HT1080 (cell line): ENCODE measurements at places on chromosomes 1 and 21. TPM values are rescaled to one million over a fixed set of nuclear protein-coding genes. Genes with fewer than 3 reads are reported as not detected.

The TTC22 gene
- not detected in 2 replicates for total RNA-seq

- peak; percentile 5 for DNase-seq
These were observed 69.8 kb downstream of the CR1 start for GRCh38 chr1:207565546-207566468.

DNA sequence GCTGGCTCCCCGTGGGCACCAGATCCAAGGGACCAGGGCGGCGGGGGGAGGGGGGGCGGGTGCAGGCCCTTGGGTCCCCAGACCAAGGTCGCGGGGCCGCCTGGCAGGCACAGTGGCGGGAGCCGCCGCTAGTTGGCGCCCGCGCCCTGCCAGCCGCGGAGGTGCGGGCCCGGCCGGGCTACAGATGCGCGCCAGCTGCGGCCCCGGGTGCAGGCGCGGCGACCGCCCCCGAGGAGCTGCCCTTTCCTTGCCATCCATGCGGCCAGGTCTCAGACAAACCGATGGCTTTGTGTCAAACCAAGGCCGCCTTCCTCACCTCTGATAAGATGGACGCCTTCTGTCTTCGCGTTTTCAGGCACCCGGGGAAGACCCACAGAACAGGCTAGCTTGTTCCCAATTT, 2.2 kb upstream of the RUNX3 start:
- DNase-seq, result no peak

The USH2A gene
- total RNA-seq, result under 0.01 and 0.02 TPM in 2 replicates

The RPE65 gene
- total RNA-seq, result not detected in 2 replicates

DNA sequence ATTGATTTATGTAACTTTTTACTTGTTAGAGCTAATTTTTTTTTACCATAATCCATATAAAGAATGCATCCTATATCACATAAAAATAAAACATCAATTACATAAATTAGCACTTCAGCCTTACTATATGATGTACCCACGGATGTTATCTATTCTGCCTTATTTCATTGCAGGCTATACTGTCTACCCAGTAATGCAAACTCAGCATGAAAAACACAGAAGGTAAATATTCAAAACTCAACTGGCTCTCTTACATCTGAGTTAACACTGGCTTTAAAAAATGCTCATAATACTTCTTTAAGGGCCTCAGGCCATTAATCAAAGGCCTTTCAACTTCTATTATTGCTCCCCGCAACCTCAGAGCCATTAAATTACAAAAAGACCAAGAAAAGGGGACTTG, 65.8 kb downstream of the AHCTF1 start:
- no peak for DNase-seq

DNA sequence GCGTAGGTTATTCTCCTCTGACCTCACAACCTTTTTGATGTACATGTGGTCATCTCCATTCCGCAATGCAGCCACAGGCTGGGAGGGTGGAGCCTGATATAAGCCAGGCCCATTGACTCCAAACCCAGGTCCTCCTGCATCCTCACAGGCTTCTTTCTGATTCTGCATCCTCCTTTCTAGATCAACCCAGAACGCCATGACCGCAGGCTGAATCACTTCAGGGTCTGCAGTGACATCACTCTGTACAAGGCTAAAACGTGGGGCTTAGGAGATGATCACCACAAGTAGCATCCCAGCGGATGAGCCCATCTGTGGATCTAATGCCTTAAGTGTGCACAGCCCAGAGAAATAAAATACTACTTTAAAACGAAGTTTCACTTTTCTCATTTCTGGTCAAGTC, 16.1 kb downstream of the EBNA1BP2 start:
- peak; percentile 56 for DNase-seq

DNA sequence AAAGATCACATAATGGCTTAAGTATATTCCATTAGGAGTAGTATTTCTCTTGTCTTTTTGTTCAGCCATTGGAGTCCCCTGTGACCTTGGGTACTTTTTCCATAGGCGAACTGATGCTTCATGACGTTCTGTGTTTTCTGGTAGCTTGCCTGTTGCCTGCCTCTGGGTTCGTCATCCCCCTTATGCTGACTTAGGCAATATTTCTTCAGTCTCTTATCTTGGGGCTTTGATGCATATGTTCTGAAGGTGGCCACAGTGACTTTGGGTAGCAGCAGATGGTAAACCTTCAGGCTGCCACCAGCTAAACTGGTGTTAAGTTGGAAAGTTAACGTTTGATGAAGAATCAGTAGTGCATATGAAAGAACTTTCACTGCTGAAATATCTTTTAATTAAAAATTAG, 170.2 kb downstream of the RPS6KC1 start:
- DNase-seq, result no peak

GRCh38 chr1:105260001-105260400, 1510.3 kb downstream of the AMY1C start:
- no peak for DNase-seq

GRCh38 chr1:206512058-206512850, 4.9 kb downstream of the RASSF5 start:
- no peak for DNase-seq

DNA sequence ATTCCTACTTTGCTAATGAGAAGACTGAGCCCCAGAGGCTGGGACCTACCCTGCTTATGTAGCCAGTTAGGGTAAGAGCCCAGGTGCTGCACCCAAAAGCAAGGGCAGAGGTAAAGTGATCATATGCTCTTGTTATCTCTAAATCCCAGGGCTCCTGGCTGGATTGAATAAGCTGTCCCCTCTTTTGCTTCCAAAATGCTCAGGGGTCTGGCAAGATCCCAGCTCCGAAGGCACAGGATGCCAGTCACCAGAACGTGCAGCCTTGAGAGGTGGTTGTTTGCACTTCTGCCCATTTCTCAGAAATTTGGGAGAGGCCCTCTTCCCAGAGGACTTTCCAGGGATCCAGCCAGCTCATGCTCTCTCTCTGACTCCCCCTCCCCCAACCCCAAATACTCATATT, 142.4 kb upstream of the TMEM51 start:
- DNase-seq, result no peak

The ZFP69B gene
- 4.0 and 5.0 TPM in 2 replicates for total RNA-seq

GRCh38 chr21:19508844-19509243, 1105.3 kb upstream of the TMPRSS15 start:
- no peak for DNase-seq

The MAP1LC3C gene
- total RNA-seq, result 0.10 TPM in 1 of 2 replicates, not detected in the other

DNA sequence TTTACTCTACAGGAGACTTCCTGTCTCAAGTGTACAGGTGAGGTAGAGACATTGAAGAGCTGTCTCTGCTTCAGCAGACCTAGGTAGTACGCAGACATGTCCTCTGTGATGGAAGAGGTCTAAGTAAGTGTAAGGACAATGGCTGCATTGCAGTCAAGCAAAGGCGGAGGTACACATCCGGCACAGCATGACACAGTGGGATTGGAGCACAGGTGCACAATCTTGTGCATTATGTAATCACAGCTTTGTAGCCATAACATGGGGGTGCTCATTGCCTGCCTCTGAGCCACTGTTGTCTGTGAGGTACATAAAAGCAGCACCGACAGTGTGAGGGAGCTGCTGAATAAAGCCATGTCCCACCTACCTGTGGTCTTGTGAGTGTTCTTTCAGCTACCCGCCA, 66.4 kb upstream of the CCDC190 start:
- no peak for DNase-seq

DNA sequence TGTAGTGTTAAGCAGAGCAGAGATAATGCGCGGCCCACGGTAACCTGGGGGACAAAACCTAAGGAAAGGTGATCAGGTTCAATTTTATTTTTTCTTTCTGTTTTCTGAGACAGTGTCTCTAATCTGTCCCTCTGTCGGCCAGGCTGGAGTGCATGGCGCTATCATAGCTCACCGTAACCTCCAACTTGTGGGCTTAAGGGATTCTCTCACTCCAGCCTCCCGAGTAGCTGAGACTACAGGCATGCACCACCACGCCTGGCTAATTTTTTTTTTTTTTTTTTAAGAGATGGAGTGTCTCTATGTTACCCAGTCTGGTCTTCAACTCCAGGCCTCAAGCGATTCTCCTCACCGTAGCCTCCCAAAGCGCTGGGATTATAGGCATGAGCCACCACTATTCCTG, 724 bp upstream of the ANKRD35 start:
- no peak for DNase-seq

The RIT1 gene
- 9.1 and 10.1 TPM in 2 replicates for total RNA-seq

GRCh38 chr1:51726051-51726450, 109.2 kb downstream of the OSBPL9 start:
- no peak for DNase-seq

DNA sequence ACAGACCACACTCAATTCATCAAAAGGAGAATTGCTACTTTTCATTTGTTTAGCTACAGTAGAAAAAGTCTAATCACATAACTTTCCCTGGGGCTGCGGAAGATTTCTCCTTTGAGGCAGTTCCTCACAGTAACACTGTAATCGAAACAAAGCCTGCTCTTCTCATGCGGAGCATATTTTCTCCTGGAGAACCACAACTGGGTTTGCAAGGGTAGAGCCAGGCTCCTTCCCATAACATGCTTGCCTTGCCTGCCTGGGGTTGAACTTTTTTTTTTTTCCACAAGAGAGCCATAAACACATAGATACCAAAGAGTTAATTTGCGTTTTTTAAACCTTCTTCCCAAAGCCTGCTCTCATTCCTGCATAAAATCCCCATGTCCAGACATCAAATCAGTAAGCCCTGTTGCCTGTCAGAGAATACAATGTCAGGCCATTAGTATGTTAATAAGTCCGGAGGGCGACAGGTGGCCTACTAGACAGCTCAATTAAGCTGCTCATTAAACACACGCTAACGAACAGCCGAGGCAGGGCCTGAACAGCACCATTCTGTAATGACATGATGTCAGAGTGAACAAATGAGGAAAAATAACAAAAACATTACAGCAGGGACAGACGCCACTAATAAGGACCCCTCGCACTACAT, 107.1 kb upstream of the OLIG2 start:
- no peak for DNase-seq

- no peak for DNase-seq
These were observed 20.1 kb downstream of the TP73 start for GRCh38 chr1:3672231-3672970.

The TLCD4 gene
- total RNA-seq, result 1.5 and 2.0 TPM in 2 replicates

DNA sequence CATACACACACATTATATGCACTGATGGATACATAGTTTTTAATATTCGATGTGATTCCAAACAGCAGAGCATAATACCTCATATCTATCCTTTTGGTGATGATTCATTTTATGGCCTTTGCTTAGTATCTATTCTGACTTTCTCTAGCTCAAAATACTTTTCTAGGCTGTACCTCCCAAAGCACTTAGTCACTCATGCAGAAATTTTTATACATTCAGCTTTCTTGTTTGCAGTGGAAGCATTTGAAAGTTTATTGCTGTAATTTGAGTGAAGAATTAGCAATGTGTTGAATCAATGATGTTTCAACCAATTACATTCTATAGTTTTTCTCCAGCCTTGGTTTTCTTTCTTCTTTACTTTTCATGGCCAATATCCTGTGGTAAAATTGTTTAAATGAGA, 66.7 kb downstream of the LBR start:
- no peak for DNase-seq

The FBLIM1 gene
- total RNA-seq, result 80.6 and 82.6 TPM in 2 replicates

The FNBP1L gene
- total RNA-seq, result 21.7 and 26.3 TPM in 2 replicates

The SH3BGR gene
- 0.31 and 0.43 TPM in 2 replicates for total RNA-seq

- no peak for DNase-seq
These were observed 68.0 kb downstream of the CD58 start for GRCh38 chr1:116502671-116503314.

The C1orf94 gene
- 0.37 TPM in 2 replicates for total RNA-seq

GRCh38 chr1:101165954-101166353, 70.9 kb upstream of the S1PR1 start:
- no peak for DNase-seq

- peak; percentile 75 for DNase-seq
These were observed 13.3 kb downstream of the OVAAL start for GRCh38 chr1:180571832-180572636.

The CD1D gene
- total RNA-seq, result 0.69 and 0.73 TPM in 2 replicates

The C1QC gene
- total RNA-seq, result not detected in 2 replicates

DNA sequence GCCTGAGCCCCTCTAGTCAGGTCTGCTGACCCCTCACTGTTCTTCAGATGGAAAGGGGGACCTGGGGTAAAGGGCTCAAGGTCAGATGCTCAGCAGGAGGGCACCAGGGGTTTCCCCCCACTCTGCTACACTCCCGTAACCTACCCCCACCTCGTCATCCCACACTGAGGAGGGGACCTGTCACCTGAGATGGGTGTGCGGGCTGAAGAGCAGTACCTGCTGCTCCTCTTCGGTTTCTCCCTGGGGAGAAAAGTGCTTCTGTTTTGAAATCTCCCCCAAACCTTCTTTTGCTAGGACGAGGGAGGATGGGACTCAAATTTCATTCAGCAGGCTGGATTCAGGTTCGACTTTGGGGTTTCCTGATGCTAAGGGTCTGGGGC, 65.2 kb downstream of the SYT2 start:
- no peak for DNase-seq

The S100A16 gene
- 862 and 1,038 TPM in 2 replicates for total RNA-seq
